ENCODE measurements at places on chromosomes 7 and 10. TPM values are rescaled to one million over a fixed set of nuclear protein-coding genes. Genes with fewer than 3 reads are reported as not detected.

GRCh38 chr7:80881351-80881900 is 37.4 kb downstream of the SEMA3C start:
- H3K36me3 ChIP-seq = peaks cover 3% of the 10 kb centered on the region
- H3K27me3 ChIP-seq = no peaks in the 10 kb centered on the region
- no peak for DNase-seq
- H3K4me1 ChIP-seq = peaks cover 19% of the 10 kb centered on the region
- H3K27ac ChIP-seq = no peak overlapping the region
- no peak overlapping the region for H3K4me3 ChIP-seq

GRCh38 chr10:110275128-110275729 is 29.5 kb downstream of the SMNDC1 start:
- H3K27me3 ChIP-seq = peaks cover 10% of the 10 kb centered on the region
- H3K4me1 ChIP-seq = peaks cover 17% of the 10 kb centered on the region
- no peaks in the 10 kb centered on the region for H3K36me3 ChIP-seq
- H3K4me3 ChIP-seq = no peak overlapping the region
- no peak for DNase-seq

DNA sequence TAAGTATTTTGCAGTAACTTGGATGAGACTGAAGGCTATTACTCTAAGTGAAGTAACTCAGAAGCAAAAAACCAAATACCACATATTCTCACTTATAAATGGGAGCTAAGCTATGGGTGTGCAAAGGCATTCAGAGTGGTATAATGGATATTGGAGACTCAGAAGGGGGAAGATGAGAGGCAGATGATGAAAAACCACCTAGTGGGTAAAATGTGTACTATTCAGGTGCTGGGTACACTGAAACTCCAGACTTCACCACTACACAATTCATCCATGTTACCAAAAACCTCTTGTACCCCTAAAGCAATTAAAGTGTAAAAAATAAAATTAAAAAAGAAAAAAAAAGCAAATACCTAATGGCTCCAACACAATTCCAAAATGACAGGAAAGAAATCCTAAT is 351.7 kb downstream of the NXPH1 start:
- H3K4me3 ChIP-seq = no peak overlapping the region
- H3K27me3 ChIP-seq = no peaks in the 10 kb centered on the region
- no peak overlapping the region for H3K27ac ChIP-seq
- DNase-seq = no peak
- no peaks in the 10 kb centered on the region for H3K36me3 ChIP-seq
- no peaks in the 10 kb centered on the region for H3K4me1 ChIP-seq

DNA sequence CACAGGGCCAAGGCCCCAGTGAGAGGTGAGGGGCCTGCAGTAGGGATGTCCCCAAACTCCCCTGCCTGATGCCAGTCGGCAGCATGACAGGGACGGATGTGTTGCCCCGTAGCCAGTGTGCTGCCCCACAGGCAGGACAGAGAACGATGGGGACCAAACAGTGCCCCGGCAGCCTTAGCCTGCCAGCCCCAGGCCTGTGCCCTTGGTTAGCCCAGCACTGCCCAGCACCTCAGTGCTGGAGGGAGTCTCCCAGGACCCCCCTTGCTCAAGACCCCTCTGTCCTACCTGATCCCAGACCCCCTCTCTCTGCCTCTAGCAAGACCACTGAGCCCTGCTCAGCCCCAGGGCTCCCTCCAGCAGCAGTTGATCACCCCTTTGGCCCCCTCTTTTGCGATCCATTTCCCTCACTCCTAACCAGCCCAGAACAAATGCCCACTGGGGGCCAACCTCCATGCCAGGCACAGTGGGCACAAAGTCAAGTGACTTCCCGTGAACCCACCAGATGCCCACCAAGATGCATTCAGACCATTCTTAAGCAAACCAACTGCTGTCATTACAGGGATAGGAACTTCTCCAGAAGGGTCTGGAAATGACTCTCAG is 34.0 kb downstream of the OAT start:
- H3K4me1 ChIP-seq = no peaks in the 10 kb centered on the region
- H3K27ac ChIP-seq = no peak overlapping the region

The MMP21 gene
- polyA plus RNA-seq = not detected
